Ovary (tissue), 10 donors: ENCODE measurements at places on chromosomes 5 and 9. TPM values are rescaled to one million over a fixed set of nuclear protein-coding genes. Genes with fewer than 3 reads are reported as not detected.

DNA sequence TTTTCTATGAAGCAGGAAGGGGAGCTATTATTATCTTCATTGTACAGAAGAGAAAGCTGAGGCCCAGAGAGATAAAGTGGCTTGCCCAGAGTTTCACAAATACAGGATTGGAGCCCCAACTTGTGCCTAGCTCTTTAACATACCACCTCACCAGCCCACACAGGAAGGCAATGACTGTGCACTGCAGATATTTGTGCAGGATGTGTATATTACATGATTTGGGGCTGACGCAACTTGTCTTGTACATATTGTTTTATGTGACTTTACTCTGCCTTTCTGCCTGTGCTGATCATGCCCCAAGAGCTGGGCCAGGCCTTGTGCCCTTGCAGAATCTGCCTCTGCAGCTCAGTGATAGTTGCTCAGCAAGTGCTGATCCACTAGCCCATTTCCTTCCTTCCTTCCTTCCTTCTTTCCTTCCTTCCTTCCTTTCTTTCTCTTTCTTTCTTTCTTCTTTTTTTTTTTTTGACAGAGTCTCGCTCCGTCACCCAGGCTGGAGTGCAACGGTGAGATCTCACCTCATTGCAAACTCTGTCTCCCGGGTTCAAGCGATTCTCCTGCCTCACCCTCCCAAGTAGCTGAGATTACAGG, 106.6 kb upstream of the TBCA start:
- H3K27me3 ChIP-seq = no peaks in the 10 kb centered on the region
- no peak overlapping the region for H3K27ac ChIP-seq
- H3K4me3 ChIP-seq = no peak overlapping the region
- peaks cover under 1% of the 10 kb centered on the region for H3K4me1 ChIP-seq

GRCh38 chr9:72751541-72751940, 201.3 kb downstream of the ALDH1A1 start:
- H3K4me1 ChIP-seq = no peaks in the 10 kb centered on the region
- H3K36me3 ChIP-seq = no peaks in the 10 kb centered on the region
- no peaks in the 10 kb centered on the region for H3K27me3 ChIP-seq
- no peak overlapping the region for H3K27ac ChIP-seq
- no peak overlapping the region for H3K4me3 ChIP-seq
- DNase-seq = no peak

DNA sequence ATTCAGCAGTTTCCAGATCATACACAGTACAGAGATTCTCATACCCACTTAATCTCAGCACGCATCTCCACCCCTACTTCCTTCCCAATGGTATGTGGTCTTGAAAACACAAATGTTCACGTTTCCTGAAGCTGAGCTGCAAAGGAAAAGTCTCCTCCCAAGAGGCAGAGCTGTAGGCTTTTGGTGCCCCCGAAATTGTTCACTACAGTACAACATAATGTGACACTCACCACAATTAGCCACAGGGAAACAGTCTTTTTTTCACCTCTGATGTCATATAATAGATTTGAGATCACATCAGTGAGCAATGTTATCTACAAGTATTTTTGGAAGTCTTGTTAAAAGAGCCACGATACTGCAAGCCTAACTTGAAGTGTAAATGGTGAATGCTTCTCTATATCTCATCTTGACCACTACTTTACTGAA, 40.2 kb downstream of the NFIB start:
- peaks cover 16% of the 10 kb centered on the region for H3K4me1 ChIP-seq
- no peak overlapping the region for H3K27ac ChIP-seq
- no peak overlapping the region for H3K4me3 ChIP-seq
- H3K27me3 ChIP-seq = no peaks in the 10 kb centered on the region

PPP3R2 gene
- polyA plus RNA-seq = not detected

GRCh38 chr5:16321284-16321683, 141.7 kb upstream of the MARCHF11 start:
- no peaks in the 10 kb centered on the region for H3K36me3 ChIP-seq
- no peak for DNase-seq
- H3K27me3 ChIP-seq = no peaks in the 10 kb centered on the region

DNA sequence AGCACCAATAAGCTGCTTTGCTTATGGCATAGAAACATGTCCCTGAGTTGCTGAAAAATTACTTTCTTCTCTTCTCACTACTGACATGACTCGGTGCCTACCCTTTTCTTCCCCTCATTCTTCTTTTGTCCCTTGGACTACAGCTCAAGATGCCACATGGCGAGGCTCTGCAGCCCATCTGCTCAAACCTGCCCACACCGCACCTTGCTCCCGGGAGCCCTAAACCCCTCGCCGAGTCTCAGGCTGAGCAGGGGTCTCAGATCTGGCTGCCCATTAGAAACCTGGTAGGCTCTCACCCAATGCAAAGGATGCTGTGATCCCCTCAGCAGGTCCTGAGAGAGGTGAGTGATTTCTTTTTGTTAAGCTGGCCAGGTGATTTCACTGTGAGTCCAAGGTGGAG, 251.7 kb upstream of the IRX1 start:
- no peak overlapping the region for H3K27ac ChIP-seq
- no peaks in the 10 kb centered on the region for H3K27me3 ChIP-seq
- DNase-seq = no peak
- H3K36me3 ChIP-seq = no peaks in the 10 kb centered on the region

GRCh38 chr5:55540024-55540423, 5.3 kb upstream of the PLPP1 start:
- no peaks in the 10 kb centered on the region for H3K27me3 ChIP-seq
- no peak overlapping the region for H3K27ac ChIP-seq
- H3K4me3 ChIP-seq = no peak overlapping the region
- no peak for DNase-seq
- H3K36me3 ChIP-seq = no peaks in the 10 kb centered on the region

OLFM1 gene
- polyA plus RNA-seq = 22.3 TPM

- no peak overlapping the region for H3K4me3 ChIP-seq
- no peak overlapping the region for H3K27ac ChIP-seq
- no peaks in the 10 kb centered on the region for H3K4me1 ChIP-seq
- no peaks in the 10 kb centered on the region for H3K36me3 ChIP-seq
- no peaks in the 10 kb centered on the region for H3K27me3 ChIP-seq
- no peak for DNase-seq
Observed at GRCh38 chr5:92678640-92679039, 902.4 kb downstream of the NR2F1-AS1 start.
